IMR-90 (cell line): ENCODE measurements at places on chromosomes 7 and 10. TPM values are rescaled to one million over a fixed set of nuclear protein-coding genes. Genes with fewer than 3 reads are reported as not detected.
A peak's percentile ranks its signal among the peaks of the same experiment; 100 is the strongest.

DNA sequence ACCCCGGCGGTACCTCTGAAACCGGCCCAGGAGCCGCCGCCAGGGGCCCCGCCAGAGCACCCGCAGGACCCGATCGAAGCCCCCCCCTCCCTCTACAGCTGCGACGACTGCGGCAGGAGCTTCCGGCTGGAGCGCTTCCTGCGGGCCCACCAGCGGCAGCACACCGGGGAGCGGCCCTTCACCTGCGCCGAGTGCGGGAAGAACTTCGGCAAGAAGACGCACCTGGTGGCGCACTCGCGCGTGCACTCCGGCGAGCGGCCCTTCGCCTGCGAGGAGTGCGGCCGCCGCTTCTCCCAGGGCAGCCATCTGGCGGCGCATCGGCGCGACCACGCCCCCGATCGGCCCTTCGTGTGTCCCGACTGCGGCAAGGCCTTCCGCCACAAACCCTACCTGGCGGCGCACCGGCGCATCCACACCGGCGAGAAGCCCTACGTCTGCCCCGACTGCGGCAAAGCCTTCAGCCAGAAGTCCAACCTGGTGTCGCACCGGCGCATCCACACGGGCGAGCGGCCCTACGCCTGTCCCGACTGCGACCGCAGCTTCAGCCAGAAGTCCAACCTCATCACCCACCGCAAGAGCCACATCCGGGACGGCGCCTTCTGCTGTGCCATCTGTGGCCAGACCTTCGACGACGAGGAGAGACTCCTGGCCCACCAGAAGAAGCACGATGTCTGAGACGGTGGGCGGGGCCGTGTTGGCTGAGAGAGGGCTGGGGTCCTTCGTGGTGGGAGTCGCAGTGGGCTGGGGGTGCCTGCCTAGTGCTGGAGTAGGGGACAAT lies 3.8 kb downstream of the REPIN1 start:
- no peaks in the 10 kb centered on the region for H3K27me3 ChIP-seq
- no peak overlapping the region for H3K27ac ChIP-seq
- peaks cover 18% of the 10 kb centered on the region for H3K4me1 ChIP-seq
- DNase-seq, result no peak

GRCh38 chr10:127679642-127680255 lies 57.2 kb upstream of the FOXI2 start:
- no peak overlapping the region for H3K4me3 ChIP-seq
- H3K4me1 ChIP-seq, result no peaks in the 10 kb centered on the region
- no peak for DNase-seq

DNA sequence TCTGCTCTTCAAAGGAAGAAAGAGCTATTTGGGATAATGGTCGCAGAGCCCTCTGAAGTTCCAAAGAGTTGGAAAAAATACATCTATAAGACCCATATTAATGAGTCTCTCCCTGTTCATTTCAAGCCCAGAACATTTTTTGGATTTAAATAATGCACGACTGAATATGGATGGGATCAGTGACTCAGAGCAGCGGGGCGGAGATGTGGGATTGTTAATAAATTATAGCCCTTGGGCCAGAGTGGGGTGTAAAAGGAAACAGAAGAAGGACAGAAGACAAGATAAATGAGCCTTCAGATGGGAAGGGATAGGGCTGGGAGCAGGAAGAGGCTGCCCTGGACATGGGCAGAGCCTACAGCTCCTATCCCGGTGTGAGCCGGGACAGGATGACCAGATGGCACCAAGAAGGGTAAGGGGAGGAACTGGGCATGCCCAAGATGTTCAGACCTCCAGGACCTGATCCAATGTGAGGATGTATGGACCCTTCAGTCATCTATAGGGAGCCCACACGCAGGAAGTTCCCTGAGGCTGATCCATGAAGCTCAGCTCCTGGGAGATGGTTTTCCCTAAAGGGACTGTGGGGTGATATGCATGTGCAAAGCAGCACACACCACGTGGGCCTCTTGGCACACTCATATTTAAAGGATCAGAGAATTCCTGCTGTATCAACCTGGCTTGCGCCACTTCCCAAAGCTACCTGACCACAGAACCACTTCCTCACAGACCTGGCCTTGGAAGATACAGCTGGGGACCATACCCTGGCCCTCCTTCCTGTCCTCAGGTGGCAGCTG lies 96.1 kb upstream of the PLXNA4 start:
- no peaks in the 10 kb centered on the region for H3K27me3 ChIP-seq
- no peak overlapping the region for H3K27ac ChIP-seq

GRCh38 chr10:114035791-114036190 lies 7.9 kb upstream of the ADRB1 start:
- H3K4me3 ChIP-seq, result no peak overlapping the region
- no peak for DNase-seq
- no peaks in the 10 kb centered on the region for H3K4me1 ChIP-seq
- H3K27ac ChIP-seq, result no peak overlapping the region
- H3K27me3 ChIP-seq, result peaks cover 16% of the 10 kb centered on the region

DNA sequence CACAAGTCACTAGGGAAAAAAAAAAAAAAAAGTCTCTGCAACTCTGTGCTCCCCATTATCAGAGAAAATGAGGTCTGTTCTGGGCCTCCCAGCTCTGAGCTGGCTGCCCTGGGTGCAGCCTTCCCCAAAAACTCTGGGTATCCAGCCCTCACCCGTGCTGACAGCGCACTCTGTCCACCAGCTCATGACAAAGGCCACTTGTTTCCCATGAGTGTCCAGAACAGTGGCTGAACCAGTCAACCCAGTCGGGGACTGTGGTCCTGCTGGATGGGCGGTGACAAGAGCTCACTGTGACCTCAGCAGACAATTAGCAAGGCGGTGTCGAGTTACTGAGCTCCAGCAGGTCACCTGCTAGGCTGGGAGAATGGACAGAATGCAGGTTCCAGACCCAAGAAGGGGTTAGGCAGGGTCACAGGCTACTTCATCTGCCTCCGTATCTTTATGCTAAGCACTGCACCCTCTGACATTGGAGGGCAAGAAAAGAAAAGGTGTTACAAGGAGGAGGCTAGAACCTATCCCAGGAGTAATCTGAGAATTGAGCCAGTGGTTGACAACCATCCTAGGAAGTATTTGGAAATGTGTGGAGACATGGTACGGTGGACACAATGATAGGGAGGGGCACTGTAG lies 37.2 kb downstream of the DLG5 start:
- H3K4me3 ChIP-seq, result no peak overlapping the region
- H3K27ac ChIP-seq, result no peak overlapping the region
- no peak for DNase-seq
- peaks cover 17% of the 10 kb centered on the region for H3K4me1 ChIP-seq

- H3K36me3 ChIP-seq, result no peaks in the 10 kb centered on the region
- DNase-seq, result no peak
- no peak overlapping the region for H3K27ac ChIP-seq
- no peak overlapping the region for H3K4me3 ChIP-seq
Measured at GRCh38 chr10:95447685-95448084, 113.5 kb downstream of the SORBS1 start.

DNA sequence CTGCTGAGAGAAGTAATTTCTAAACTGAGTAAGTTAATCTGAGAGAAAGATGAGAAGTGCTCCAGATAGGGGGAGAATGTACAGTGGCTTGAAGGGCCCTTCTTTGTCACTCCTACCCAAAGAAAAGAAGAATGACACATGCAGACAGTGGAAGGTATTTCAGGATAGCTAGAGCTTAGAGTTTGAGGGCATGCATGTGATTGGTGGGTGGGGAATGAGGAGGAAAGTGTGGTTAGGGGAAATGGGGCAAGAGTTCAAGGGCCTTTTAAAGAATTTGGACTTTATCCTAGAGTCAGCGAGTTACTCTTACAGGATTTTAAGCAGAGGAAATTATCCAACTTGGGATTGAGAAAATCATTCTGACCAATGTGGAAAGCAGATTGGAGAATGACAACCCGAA lies 50.0 kb downstream of the ANLN start:
- DNase-seq, result no peak
- peaks cover 1% of the 10 kb centered on the region; the same call in 1 of the 2 replicates for H3K4me1 ChIP-seq
- H3K27ac ChIP-seq, result no peak overlapping the region; the same call in 1 of the 2 replicates
- H3K4me3 ChIP-seq, result no peak overlapping the region
- no peaks in the 10 kb centered on the region for H3K27me3 ChIP-seq

GRCh38 chr7:1559626-1560590 lies 3.9 kb upstream of the TMEM184A start:
- peaks cover 15% of the 10 kb centered on the region for H3K4me1 ChIP-seq
- H3K27ac ChIP-seq, result no peak overlapping the region
- no peaks in the 10 kb centered on the region for H3K36me3 ChIP-seq
- no peak for DNase-seq
- no peaks in the 10 kb centered on the region for H3K27me3 ChIP-seq
- no peak overlapping the region for H3K4me3 ChIP-seq

- peak; percentile 77 for DNase-seq
- H3K27ac ChIP-seq, result peak overlapping the region; percentile 21; the same call in 1 of the 2 replicates
- H3K4me1 ChIP-seq, result peaks cover 4% of the 10 kb centered on the region; the same call in 1 of the 2 replicates
Measured at GRCh38 chr7:38169847-38170246, 8.2 kb upstream of the STARD3NL start.

Gene CCDC3
- under 0.01 and 0.36 TPM in 2 replicates for total RNA-seq

DNA sequence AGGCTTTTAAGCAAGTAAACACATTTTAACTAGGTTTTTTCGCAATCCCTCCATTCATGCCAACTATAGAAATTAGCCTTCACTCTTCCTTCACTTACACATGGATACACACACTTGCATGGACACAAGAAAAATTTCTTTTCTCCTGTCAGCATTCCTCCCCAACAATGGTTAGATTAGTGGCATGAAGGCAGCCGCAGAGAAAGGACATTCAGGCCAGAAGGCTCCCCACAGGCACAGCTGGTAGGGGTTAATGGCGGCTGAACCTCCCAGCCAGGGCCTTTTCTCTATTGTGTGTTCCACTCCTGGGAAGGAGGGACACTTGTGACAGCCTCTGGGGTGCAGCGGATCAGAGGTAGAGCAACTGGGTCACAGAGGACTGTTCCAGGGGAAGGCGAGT lies 255.0 kb upstream of the SP8 start:
- H3K27ac ChIP-seq, result no peak overlapping the region
- H3K4me3 ChIP-seq, result no peak overlapping the region
- no peaks in the 10 kb centered on the region for H3K27me3 ChIP-seq
- no peaks in the 10 kb centered on the region for H3K36me3 ChIP-seq

- no peak overlapping the region for H3K27ac ChIP-seq
- no peak for DNase-seq
- no peaks in the 10 kb centered on the region for H3K27me3 ChIP-seq
Measured at GRCh38 chr10:53537508-53537907, 764.9 kb upstream of the MBL2 start.

GRCh38 chr7:134530460-134530859 lies 3.1 kb downstream of the AKR1B10 start:
- peaks cover 16% of the 10 kb centered on the region for H3K27me3 ChIP-seq
- H3K27ac ChIP-seq, result no peak overlapping the region
- no peak for DNase-seq
- H3K36me3 ChIP-seq, result no peaks in the 10 kb centered on the region

- no peak overlapping the region for H3K27ac ChIP-seq
- no peak overlapping the region for H3K4me3 ChIP-seq
- no peaks in the 10 kb centered on the region for H3K36me3 ChIP-seq
- no peaks in the 10 kb centered on the region for H3K27me3 ChIP-seq
- peaks cover 22% of the 10 kb centered on the region for H3K4me1 ChIP-seq
Measured at GRCh38 chr7:74284781-74285259, 4.4 kb upstream of the CLIP2 start.

Gene COL26A1
- total RNA-seq, result not detected in 2 replicates

Gene RPEL1
- under 0.01 and 0.28 TPM in 2 replicates for total RNA-seq

Gene GIMAP1
- not detected in 2 replicates for total RNA-seq

- H3K36me3 ChIP-seq, result no peaks in the 10 kb centered on the region
- H3K27ac ChIP-seq, result no peak overlapping the region
- H3K4me3 ChIP-seq, result no peak overlapping the region
- H3K27me3 ChIP-seq, result no peaks in the 10 kb centered on the region
- H3K4me1 ChIP-seq, result no peaks in the 10 kb centered on the region
- no peak for DNase-seq
Measured at GRCh38 chr7:82617156-82617555, 173.6 kb upstream of the CACNA2D1 start.

GRCh38 chr10:95832216-95833041 lies 75.3 kb upstream of the CC2D2B start:
- H3K36me3 ChIP-seq, result no peaks in the 10 kb centered on the region
- peaks cover 7% of the 10 kb centered on the region for H3K4me1 ChIP-seq
- peak overlapping the region; percentile 50; the same call in 1 of the 2 replicates for H3K27ac ChIP-seq
- DNase-seq, result no peak
- no peak overlapping the region for H3K4me3 ChIP-seq
- no peaks in the 10 kb centered on the region for H3K27me3 ChIP-seq
